T-helper 2 cell (primary cell): ENCODE measurements at places on chromosomes 2 and 18.

- DNase-seq: no peak
Measured at GRCh38 chr2:73914667-73915066, 12.0 kb upstream of the DGUOK start.

GRCh38 chr2:73983322-73984202 is 1.1 kb upstream of the TET3 start:
- no peak for DNase-seq

- DNase-seq: no peak
Measured at GRCh38 chr2:98608962-98609604, 694 bp downstream of the UNC50 start.

GRCh38 chr18:59837586-59837985 is 62.2 kb upstream of the PMAIP1 start:
- DNase-seq: peak; percentile 14

DNA sequence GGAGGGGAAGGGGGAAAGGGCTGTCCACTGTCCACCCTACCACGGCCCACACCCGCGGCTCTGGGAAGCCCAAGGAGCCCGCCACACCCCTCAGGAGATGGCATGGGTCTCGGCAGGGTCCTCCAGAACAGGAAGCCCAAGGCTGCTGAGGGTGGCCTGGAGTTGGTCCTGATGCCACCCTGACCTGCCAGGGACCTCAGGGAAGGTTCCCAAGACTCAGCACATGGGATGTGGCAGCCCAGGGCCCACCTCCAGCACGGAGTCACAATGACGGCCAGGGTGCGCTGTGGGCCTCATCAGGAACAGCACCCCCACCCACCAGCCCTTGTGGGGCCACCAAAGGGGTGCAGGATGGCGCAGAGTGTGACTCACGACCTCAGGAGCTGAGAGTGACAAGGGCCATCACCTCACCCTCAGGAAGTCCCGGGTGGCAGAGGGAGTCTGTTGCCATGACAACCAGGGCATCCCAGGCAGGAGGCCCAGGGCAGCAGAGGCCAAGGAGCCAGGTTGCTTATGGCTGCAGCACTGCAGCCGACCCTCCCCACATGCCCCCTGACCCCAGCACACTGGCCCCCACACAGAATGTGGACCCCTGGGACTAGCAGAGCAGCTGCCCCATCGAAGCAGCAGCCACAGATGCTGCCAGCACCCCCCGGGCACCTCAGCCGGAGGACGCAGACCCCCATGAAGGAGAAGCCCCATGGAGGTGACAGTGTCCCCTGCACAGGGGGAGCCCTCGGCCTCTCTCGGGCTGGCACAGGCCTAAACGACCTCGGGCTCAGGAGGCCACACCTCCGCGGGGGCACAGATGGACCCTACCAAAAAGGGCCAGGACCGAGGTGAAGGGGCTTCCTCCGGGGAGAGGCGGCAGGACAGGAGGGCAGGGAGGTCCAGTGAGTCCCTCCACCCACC is 34.3 kb downstream of the KIF1A start:
- no peak for DNase-seq

DNA sequence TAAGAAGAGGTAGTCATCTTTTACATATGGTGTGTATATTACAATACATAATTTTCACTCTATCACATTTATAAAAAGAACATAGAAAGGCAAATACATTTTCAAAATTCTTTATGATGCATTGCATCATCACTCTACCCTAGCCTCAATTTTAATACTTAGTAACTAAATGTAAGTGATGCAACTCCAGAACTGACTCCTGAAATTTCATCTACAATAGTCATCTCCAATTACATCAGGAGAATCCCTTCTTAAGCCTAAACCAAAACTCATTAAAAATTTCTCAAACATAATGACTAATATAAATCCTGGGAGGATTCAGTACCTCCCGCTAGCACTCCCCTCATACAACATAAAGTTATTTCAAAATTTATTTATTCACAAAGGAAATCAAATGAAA is 15.9 kb downstream of the TMX3 start:
- DNase-seq: no peak

DNA sequence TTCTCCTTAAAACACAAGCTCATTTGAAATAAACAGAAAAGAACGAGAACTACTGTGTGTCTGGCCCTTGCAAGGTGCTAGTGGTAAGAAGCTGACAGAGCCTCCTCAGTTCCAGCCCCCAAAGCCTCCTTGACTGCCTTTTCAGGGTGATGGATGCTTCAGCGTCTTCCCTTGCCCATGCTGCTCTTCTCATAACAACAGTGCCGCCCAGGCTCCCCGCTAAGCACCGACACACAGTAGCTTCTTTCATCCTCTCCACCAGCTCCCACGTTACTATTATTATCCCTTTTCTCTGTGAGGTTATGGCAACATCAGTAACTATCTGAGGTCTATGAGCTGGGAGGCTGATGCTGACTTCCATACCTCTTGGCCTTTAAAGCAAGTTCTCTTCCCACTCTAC is 418.6 kb downstream of the TSN start:
- no peak for DNase-seq
